ENCODE measurements at places on chromosomes 12 and 14.

GRCh38 chr12:85552461-85552860, 272.4 kb downstream of the ALX1 start:
- no peak for DNase-seq

- DNase-seq = no peak
Measured at GRCh38 chr12:108507971-108508642, 7.0 kb upstream of the FICD start.

DNA sequence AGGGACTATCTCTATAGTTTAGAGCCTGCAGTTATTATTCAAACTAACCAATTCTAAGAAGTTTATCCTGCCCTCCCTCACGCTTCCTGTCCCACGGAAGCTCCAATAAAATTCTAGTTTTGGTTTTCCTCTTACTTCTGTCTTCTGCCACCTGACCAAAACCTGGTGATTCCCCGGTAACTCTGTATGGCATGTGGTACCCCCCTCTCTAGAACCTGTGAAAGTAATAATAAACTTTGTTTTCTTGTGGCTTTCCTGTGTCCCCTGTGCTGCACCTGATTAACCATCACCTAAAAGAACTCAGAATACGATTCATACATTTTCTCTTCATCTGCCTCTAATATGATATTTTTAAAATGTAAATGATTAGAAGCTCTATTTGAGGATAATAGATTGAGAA, 379.8 kb downstream of the APAF1 start:
- DNase-seq = no peak

GRCh38 chr14:72892103-72892878, 1.6 kb downstream of the DPF3 start:
- DNase-seq = peak; percentile 22

- no peak for DNase-seq
Measured at GRCh38 chr14:20516921-20517320, 11.6 kb downstream of the RNASE10 start.

GRCh38 chr12:94198469-94198868, 50.1 kb downstream of the PLXNC1 start:
- DNase-seq = no peak

Data from activated naive CD8-positive, alpha-beta T cell treated with anti-CD3 and anti-CD28 coated beads for 36 hours (primary cell).